SJCRH30 (cell line): ENCODE measurements at places on chromosomes 3 and 15. TPM values are rescaled to one million over a fixed set of nuclear protein-coding genes. Genes with fewer than 3 reads are reported as not detected.

- no peaks in the 10 kb centered on the region for H3K36me3 ChIP-seq
- H3K4me1 ChIP-seq: no peaks in the 10 kb centered on the region
- DNase-seq: no peak
- no peaks in the 10 kb centered on the region for H3K27me3 ChIP-seq
Observed at GRCh38 chr15:41659855-41660234, 360 bp upstream of the MGA start.

Gene TMIE
- 0.08 and 0.10 TPM in 2 replicates for total RNA-seq

DNA sequence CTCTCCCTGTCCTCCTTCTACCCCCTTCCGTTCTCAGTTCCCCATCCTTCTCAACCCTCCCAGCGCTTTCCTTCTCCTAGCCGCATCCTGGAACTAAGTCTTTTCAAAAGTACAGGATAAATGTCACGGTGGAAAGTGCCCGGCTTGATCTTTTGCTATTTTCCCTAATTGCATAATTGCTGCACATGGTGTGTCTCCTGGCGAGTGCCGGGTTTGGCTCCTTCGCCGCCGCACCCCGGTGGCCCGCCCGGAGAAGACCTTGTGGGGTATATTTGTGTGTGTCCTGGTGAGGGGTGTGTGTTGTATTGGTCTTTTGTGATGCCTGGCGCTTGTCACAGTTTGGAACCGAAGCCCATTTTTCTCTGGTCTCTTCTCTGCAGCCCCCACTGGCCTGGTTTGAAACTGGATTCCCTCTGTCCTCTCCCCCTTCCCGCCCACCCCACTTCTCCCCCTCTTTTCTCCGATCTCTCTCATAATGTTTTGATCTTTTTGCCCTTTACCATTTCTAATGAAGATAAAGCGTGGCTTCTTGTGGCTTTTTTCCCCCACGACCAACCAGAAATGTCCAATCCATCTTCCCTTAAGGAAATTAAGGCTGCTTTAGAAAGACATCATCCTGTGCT lies 692 bp downstream of the UBE2E2 start:
- peaks cover 5% of the 10 kb centered on the region; the same call in 1 of the 2 replicates for H3K4me1 ChIP-seq
- H3K27me3 ChIP-seq: no peaks in the 10 kb centered on the region
- peak; percentile 70 for DNase-seq
- no peaks in the 10 kb centered on the region for H3K36me3 ChIP-seq
- H3K27ac ChIP-seq: peak overlapping the region; percentile 52

GRCh38 chr3:152254041-152254440 lies 14.7 kb upstream of the MBNL1 start:
- no peaks in the 10 kb centered on the region for H3K4me1 ChIP-seq
- H3K4me3 ChIP-seq: no peak overlapping the region
- H3K36me3 ChIP-seq: no peaks in the 10 kb centered on the region
- H3K27ac ChIP-seq: no peak overlapping the region
- no peaks in the 10 kb centered on the region for H3K27me3 ChIP-seq

GRCh38 chr15:47674586-47675232 lies 42.6 kb upstream of the SEMA6D start:
- no peaks in the 10 kb centered on the region; the same call in 1 of the 2 replicates for H3K4me1 ChIP-seq
- H3K27me3 ChIP-seq: peaks cover 9% of the 10 kb centered on the region; the same call in 1 of the 2 replicates
- H3K36me3 ChIP-seq: no peaks in the 10 kb centered on the region
- no peak overlapping the region for H3K27ac ChIP-seq
- peak; percentile 7 for DNase-seq
- H3K4me3 ChIP-seq: no peak overlapping the region

GRCh38 chr3:103195216-103195615 lies 760.4 kb downstream of the ZPLD1 start:
- H3K36me3 ChIP-seq: no peaks in the 10 kb centered on the region
- no peak overlapping the region for H3K27ac ChIP-seq
- H3K4me1 ChIP-seq: no peaks in the 10 kb centered on the region
- DNase-seq: no peak

DNA sequence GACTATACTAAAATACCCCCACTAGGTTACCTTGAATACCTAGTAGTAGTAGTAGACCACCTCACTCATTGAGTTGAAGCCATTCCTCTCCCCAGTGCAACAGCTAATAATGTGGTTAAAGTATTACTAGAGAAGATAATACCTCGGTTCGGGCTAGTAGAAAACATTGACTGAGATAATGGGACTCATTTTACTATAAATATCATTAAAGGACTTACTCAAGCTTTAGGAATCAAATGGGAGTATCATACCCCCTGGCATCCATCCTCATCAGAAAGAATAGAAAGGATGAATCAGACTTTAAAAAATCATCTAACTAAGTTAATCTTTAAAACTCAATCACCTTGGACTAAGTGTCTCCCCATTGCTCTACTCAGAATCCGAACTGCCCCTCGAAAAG lies 49.0 kb upstream of the CACNA2D3 start:
- no peaks in the 10 kb centered on the region for H3K4me1 ChIP-seq
- no peak for DNase-seq
- no peak overlapping the region for H3K4me3 ChIP-seq

DNA sequence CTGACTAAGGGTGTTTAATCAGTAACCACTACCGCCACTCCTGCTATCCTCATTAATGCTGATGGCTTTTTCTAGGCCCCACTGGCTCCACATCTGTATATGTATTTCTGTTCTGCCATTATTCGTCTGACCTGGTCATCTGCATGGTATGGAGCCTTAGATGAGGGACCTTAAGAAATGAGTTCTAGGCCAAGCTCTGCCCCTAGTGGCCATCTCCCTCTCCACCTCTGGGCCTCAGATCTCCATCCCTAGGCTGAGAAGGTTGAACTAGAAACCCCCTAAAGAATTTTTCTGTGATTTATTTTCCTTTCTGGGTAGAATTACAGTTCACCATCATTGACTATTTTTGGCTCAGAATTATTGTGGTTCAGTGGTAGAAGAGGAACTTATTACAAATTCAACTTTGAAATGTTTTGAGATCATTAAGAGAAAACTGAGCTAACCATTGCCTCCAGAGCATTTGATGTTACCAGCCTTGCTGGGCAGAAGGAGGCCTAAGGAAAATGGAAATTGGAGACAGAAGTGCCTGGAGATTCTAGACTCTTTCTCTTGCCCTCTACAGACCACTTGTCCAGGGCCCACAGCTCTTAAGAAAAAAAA lies 325.2 kb upstream of the NR2E3 start:
- H3K4me1 ChIP-seq: no peaks in the 10 kb centered on the region
- H3K27ac ChIP-seq: no peak overlapping the region
- H3K27me3 ChIP-seq: no peaks in the 10 kb centered on the region
- no peaks in the 10 kb centered on the region for H3K36me3 ChIP-seq

Gene HHATL
- not detected in 2 replicates for total RNA-seq

Gene RHOV
- total RNA-seq: 0.61 and 0.84 TPM in 2 replicates

Gene CCNB2
- 193 and 201 TPM in 2 replicates for total RNA-seq

Gene CCDC54
- total RNA-seq: not detected in 2 replicates

GRCh38 chr15:79195802-79196201 lies 86.7 kb upstream of the ANKRD34C start:
- H3K36me3 ChIP-seq: no peaks in the 10 kb centered on the region
- H3K27me3 ChIP-seq: no peaks in the 10 kb centered on the region
- no peak for DNase-seq
- H3K4me1 ChIP-seq: no peaks in the 10 kb centered on the region

Gene OXNAD1
- 14.7 and 18.1 TPM in 2 replicates for total RNA-seq

DNA sequence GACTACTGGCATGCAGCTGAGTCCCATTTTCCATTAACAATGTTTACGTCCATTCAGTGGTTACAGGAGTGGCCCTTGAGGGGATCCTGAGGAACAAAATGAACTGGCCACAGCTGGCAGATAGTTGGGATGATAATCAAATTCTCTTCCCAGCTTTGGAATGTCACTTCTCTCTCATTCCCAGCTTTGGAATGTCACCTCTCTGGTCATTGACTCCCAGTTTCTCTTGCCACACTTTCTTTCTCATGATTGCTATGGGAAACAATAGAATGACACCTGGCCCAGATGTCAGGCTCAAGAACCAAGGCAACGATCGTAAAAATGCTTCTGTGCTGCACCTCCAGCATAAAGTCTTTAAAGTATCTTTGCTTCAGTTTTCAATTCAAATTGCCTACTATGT lies 34.0 kb downstream of the ATP13A4 start:
- no peak overlapping the region for H3K27ac ChIP-seq
- DNase-seq: no peak
- H3K4me3 ChIP-seq: no peak overlapping the region
- H3K4me1 ChIP-seq: no peaks in the 10 kb centered on the region
- H3K27me3 ChIP-seq: no peaks in the 10 kb centered on the region

DNA sequence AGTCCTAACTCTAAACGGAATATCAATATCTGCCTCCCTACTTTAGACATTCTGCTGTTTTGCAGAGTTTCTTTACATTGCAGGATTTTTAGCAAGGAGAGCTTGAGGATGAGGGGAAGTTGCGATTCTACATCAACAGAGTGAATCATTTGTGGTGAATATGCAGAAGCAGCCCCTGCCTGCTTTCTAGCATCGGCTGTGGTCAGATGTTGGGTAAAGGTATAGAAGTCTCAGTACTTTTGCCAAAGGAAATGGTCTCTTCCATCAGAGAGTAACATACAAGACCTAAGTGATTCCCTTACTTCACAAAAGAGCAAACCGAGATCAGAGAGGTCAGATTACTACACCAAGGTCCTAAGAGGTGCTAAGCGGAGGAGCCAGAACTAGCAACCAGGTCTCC lies 15.2 kb downstream of the ST3GAL6 start:
- no peaks in the 10 kb centered on the region for H3K36me3 ChIP-seq
- no peak for DNase-seq
- H3K27ac ChIP-seq: no peak overlapping the region
- no peak overlapping the region for H3K4me3 ChIP-seq
- H3K4me1 ChIP-seq: peaks cover under 1% of the 10 kb centered on the region

Gene CHRNA3
- total RNA-seq: not detected in 2 replicates

Gene POTEB
- total RNA-seq: not detected in 2 replicates
